ENCODE measurements at places on chromosomes 7 and 10.

DNA sequence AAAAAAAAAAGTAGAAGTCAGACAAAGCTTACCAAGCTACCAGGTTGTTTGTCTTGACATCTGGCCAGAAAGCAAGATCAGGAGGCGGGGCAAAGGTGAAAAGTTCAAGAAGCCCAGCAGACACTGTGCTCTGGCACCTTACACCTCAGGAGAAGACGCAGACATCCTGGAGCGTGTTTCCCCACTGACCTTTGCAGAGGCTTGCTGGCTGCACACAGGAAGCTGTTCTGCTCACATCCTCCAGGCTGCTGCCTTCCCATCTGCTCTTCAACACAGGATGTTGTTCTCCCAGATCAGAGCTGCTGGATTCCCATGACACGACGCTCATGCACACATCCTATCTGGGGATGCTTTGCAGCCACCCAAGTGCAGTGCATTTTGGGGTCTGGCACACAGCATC is 174.4 kb upstream of the KIAA1217 start:
- no peak for DNase-seq

GRCh38 chr10:29078919-29079318 is 210.0 kb upstream of the LYZL1 start:
- DNase-seq, result no peak

GRCh38 chr7:50981743-50982142 is 199.0 kb upstream of the GRB10 start:
- DNase-seq, result no peak

DNA sequence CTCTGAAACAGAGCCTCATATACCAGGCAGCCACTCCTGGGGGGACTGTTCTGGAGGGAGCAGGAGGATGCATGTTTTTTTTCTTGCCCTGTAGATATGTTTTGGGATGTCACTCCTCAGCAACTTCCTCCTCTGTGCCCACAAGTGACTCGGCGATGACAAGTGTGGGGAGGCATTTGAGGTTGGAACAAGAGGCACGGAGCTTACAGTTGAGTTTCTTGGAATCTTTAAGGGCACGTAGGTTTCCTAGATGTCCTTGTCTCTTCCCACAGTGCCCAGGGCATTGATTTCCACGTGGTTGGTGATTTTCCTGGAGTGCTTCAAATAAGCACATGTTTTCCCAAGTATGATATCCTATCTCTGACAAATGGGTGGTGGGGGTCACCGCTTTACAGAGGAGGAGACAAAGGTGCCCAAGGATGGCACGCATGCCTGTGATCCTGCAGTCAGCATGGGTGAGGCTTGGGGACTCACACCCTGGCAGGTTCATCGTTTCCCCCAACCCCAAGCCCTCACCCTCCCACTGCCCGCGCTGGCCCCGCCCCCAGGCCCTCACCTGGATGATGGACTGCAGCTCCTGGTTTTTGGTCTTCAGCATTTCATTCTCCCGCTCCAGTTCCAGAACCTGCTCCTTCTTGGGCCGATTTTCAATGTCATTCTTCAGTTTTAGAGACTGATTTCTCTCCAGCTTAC is 95.2 kb upstream of the GNA12 start:
- DNase-seq, result peak; percentile 3

- DNase-seq, result no peak
Measured at GRCh38 chr10:35210961-35211360, 84.3 kb downstream of the CREM start.

GRCh38 chr10:47277352-47278151 is 22.4 kb upstream of the GDF10 start:
- no peak for DNase-seq

DNA sequence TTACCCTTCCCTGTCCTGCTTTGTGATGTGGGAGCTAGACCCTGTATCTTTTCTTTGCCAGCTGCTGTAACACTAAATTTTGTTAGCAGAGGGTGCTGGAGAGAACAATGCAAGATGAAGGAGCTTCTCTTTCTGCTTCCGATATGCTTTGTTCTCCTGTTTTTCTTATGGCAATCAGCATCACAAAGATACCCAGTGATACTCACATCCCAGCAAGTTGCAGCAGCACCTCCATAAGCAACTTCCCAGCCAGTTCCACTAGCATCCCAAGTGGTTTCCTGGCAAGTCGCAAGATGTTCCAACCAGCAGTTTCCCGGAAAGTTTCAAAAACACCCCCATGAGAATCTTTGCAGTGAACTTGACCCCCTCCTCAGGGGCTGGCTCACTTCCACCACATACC is 148.6 kb downstream of the IMMP2L start:
- DNase-seq, result no peak

DNA sequence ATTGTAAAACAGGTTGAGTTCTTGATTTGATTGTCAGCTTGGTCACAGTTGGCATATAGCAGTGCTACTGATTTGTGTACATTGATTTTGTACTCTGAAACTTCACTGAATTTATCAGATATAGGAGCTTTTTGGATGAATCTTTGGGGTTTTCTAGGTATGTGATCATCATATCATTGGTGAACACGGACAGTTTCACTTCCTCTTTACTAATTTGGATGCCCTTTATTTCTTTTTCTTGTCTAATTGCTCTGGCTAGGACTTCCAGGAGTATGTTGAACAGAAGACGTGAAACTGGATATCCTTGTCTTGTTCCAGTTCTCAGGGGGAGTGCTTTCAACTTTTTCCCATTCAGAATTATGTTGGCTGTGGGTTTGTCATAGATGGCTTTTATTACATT is 86.9 kb downstream of the EXOC4 start:
- no peak for DNase-seq

DNA sequence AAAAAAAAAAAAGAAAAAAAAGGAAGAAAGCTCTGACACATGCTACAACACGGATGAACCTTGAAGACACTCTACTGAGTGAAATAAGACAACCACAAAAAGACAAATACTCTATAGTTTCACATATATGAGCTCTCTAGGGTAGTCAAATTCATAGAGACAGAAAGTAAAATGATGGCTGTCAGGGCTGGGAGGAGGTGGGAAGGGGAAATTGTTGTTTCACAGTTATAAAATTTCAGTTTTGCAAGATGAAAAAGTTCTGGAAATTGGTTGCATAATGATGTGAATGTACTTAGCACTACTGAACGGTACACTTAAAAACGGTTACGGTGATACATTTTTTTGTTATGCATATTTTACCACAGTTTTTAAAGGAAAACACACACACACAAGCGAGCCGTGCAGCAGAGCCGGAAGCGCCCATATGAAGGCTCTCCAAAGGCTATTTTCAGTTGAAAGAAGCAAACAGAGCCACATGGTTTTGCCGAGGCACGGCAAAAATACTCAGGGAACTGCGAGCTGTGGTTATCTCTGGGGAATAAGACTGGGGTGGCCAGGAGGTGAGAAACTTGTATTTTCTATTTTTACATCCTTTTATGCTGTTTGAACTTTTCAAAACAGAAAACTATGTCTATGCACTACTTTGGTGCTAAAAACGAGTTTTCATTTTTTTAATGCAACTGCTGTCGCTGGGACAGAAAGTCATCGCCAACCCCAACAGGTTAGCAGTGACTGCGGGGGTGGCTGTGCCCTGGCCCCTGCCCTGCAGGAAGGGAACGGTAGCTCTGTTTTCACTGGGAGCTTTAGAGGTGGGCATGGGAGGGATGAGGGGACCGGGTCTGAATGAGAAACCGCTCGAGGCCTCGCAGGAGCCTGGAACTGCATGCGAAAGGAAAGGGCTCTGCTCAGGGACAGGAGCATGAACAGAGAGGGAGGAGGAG is 132.9 kb downstream of the OAT start:
- DNase-seq, result no peak
